ENCODE measurements at places on chromosomes 13 and 19.

DNA sequence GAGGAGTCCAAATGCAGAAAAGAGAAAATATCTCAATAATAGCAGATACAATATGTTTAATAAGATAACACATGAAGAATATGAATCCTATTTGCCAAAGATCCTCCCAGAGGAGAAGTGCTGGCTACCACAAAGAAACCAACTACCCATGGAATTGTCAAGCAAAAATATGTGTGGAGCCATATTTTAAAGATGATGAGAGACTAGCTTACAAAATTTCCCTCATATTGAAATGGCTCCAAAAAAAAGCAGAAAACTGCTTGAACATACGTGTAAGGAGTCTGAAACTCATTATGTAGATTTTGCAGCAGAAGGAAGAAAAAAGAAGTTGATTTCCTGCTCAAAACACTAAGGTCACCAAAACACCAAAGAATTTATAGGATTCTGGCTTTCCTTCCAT is 94.2 kb downstream of the USP12 start:
- no peak for DNase-seq

GRCh38 chr19:18452386-18452785 is 14.5 kb upstream of the ISYNA1 start:
- no peak for DNase-seq

DNA sequence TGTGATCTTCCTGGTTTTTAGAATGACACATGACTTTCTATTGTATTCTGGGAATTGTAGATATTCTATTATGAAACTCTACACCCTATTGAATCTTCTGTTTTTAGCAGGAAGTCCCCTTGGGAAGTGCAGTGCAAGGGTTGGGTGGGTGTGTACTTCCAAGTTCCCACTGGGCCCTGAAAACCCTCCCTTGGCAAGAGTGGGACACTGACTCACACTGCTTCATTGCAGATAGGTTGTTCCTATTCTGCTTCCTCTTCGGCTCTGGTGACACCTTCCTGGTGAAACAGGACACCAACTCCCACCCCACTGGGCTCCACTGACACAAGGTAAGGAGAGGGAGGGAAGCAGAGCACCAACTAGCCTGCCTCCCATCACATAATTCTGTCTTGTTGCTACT is 121.8 kb downstream of the KCTD12 start:
- DNase-seq: no peak

DNA sequence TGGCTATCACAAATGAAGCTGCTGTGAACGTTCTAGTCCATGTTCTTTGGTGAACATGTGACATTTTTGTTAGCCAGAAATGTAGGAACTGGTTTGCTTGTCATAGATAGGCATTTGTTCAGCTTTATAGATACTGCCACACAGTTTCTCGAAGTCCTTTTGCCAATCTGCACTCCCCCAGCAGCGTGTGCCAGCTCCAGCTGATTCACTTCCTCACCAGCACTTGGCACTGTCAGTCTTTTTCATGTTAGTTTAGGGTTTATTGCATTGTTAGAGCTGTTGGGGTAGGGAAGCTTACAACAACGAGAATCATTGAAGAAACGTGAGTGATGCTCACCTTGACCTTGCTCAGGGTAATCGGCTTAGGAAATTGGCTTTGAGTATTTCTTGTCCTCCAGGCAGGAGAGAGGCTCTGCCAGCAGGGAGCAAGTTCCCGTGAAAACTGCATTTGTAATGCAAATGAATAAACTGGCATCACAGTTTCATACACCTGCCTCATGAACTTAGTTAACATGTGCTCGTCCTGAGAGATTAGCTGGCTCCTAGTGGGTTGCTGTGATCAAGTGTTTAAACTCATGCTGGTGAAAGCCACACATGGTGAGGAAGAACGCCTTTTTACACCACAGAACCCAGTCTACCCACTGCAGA is 83.9 kb downstream of the ING1 start:
- no peak for DNase-seq

- DNase-seq: no peak
Observed at GRCh38 chr13:23928985-23929384, 31.7 kb upstream of the C1QTNF9B start.

DNA sequence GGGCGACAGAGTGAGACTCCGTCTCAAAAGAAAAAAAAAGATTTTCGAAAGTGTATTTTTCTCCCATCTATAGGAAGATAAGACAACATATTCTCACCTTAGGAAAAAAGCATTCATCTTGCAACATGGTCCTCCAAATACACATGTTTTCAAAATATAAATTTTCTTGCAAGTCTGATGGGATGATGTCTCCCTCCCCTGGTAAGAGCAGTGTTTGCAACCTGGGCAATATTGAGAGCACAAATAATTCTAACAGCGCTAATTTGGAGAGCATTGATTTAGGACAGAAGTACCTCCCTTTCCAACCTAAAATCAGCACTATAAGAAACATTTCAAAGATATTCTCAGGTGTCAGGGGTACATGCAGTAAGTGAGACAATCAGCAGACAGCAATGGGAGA is 61.0 kb upstream of the SHISA2 start:
- no peak for DNase-seq

- DNase-seq: no peak
Observed at GRCh38 chr13:31849206-31849605, 109.9 kb downstream of the RXFP2 start.

GRCh38 chr19:9877780-9878510 is 42.8 kb downstream of the PIN1 start:
- DNase-seq: no peak

DNA sequence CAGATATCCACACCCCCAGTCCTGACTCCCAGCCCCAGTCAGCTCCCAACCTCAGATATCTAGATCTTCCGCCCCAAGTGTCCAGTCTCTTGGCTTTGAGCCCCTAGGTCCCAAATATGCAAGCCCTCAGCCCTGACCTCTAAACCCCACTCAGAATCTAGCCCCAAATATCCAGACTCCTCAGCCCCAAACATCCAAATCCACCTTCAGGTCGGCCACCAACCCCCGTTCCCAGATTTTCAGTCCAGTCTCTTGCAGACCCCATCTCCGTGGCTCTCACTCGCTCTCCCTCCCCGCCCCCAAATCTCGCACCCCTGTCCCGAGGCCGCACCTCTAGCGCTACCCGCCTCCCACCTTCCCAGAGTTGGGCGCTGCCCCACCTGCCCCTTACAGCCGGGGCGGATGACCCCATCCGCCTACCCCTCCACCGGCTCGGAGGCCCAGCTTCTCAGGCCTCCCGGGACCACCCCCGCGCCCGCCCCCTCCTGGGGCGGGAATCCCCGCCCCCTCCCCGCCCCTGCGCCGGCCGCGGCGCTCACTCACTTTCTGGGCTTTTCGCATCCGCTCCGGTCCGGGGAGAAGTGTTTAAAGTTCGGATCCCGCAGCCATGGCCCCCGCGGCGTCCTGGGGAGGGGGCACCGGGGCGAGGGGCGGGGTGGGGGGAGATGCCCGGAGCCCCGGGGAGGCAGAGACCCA is 604 bp downstream of the ERFL start:
- no peak for DNase-seq

Measured in urinary bladder (tissue), 4 donors.